ENCODE measurements at places on chromosomes 11 and 22.

GRCh38 chr11:13669544-13670488 lies 1.3 kb downstream of the FAR1 start:
- ATAC-seq: no peak

DNA sequence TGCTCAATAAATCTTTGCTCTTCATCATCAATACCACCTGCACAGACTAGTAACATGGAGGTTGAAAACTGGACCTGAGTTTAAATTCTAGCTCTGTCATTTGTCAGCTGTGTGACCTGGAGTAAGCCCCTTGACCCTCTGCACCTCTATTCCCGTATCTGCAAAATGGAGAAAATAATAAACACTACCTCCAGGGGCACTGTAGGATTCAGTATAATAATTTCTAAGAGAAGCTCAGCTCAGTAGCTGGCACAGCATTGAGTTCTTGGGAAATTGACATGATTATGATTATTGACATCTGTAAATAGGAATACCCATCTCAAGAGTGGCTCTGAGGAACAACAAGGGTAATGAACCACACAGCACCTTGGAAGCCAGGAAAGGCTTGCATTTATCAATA lies 78.4 kb downstream of the MN1 start:
- ATAC-seq: no peak

DNA sequence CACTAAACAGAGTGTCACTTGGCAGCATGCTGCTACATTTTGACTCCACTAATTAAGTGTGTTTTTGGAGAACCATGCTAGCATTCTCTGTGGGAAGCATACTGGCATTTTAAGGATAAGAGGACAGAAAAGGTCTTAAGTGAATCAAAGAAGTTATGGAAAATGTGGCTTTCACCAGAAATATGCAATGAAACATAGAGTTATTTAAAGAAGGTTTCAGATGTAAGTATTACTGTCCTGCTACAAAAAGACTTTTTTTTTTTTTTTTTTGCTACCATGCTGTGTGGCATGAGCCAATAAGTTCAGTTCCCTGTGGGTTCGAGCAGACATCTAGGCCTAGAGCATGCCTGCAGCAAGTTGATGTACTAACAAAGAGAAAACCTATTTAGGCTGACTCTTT lies 187.6 kb downstream of the MSANTD4 start:
- no peak for ATAC-seq

DNA sequence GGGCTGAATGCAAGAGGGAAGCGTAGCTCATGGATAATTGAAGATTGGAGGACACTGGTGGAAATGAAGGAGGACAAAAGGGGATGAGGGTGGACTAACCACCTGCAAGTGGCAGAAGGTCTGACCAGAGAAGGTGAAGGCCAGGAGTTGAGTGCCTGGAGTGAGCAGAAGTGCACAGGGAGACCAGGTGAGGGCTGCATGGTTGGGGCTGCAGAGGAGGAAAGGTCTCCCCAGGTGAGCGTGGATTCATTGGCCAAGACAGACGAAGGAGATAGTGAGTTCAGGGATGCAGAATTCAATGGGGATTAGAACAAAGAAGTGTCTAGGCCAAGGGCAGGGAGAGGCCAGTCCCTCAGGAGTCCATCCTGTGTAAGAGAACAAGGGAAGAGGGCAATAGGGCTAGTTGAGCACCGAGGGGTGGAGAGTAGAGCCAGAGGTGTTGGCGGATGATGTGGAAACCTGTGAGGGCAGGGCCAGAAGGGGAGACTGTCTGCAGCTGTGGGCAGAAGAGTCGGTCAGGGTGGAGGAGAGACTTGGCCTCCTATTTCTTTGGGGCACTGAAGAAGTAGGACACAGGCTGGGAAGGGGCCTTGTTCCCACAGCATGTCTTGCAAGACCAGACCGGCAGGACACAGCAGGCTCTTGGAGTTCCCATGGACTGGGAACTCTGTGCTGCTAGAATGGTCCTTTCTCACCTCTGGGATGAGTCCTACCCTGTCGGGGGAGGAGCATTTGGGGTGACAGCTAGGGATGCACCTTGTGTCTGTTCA lies 6.7 kb downstream of the TRIM29 start:
- no peak for ATAC-seq

GRCh38 chr22:20636075-20636812 lies 128.8 kb downstream of the MED15 start:
- ATAC-seq: no peak

DNA sequence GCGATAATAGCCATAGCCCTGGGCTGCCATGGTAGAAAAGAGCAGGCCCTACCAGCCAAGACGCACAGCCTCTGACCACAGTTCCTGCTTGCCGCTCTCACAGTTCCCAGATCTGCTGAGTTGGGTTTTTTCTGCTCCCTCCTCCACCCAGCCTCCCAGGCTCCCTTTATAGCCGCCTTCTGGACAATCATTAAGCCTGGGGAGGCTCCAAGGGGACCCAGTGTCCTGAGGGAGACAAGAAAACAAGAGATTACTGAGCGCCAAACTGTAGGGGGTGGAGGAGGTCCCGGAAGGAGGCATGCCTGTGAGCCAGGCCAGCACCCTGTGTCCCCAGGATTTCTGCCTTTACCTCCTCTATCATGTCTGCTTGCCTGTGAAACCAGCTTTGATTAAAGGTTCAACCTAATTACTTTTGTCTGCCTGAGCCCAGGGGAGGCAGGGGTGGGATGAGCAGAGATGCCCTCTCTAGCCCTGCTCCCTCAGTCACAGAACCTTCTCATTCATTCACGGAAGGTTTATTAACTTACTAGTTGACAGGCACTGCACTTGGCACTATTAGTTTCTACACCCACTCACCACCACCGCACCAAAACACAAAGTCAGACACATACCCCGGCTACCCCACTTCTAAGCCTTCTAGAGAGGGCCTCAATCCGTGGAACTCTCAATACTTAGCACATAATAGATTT lies 1.2 kb downstream of the SLC37A4 start:
- ATAC-seq: no peak

GRCh38 chr11:66922551-66922950 lies 35.6 kb downstream of the PC start:
- no peak for ATAC-seq

GRCh38 chr22:42680648-42681047 lies 31.5 kb upstream of the CYB5R3 start:
- ATAC-seq: peak; percentile 68

GRCh38 chr11:40314327-40314726 lies 1145.1 kb downstream of the LRRC4C start:
- no peak for ATAC-seq

DNA sequence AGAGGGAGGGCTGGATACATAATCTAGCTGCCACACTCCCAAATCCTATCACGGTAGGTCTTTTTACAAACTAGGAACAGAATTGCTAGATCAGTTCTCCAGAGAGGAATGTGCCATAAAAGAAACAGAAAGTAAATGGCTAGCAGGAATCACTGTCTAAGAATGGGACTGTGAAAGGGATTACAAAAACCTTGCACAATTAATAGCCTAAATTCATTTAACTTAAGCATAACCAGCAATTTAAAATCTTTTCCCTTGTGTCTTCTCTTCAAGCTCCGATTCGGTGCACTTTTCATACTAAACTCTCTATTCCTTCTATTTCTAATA lies 35.2 kb downstream of the APOL5 start:
- no peak for ATAC-seq

DNA sequence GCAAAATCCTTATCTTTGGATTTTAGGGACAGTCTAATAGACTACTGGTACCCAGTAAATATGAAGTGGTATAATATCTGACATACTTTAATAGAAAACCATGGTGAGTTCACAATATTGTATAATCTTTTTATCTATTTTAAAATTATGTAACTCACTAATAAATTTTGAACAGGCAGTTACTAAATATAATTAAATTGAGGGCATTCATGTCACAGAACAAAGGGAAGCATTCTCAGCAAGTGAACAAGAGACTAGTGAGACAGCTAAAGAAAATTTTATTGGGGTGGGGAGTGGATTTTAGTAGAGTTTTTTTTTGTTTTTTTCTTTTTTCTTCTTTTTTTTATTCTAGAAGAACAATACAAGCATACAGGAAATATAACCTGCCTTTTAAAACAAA lies 55.0 kb downstream of the DNAJC24 start:
- no peak for ATAC-seq

DNA sequence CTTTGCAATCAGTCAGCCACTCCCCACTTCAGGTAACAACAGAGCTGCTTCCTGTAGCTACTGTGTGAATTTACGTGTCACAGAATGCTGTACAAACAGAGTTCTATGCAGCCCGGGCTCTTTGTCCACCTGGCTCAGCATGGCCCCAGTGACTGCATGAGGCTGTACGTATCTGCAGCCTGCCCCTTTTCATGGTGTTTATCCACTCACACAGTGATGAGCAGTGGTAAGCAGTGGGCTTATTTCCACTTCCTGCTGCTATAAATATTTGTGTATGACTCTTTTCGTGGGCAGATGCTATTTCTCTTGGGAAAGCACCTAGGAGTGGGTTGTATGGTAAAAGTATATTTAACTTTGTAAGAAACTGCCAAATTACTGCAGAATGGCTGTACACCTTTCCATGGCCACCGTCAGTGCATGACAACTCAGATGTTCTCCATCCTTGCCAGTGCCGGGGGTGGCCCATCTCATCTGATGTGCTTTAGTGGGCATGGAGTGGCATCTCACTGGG lies 43.3 kb downstream of the MYEOV start:
- no peak for ATAC-seq

- ATAC-seq: no peak
Observed at GRCh38 chr11:123905826-123906225, 3.9 kb downstream of the OR8D4 start.

GRCh38 chr11:99432677-99433076 lies 411.9 kb downstream of the CNTN5 start:
- ATAC-seq: no peak

GRCh38 chr11:117229411-117229810 lies 2.5 kb downstream of the PCSK7 start:
- ATAC-seq: no peak

GRCh38 chr11:69297787-69298266 lies 3.9 kb downstream of the MYEOV start:
- ATAC-seq: peak; percentile 2

DNA sequence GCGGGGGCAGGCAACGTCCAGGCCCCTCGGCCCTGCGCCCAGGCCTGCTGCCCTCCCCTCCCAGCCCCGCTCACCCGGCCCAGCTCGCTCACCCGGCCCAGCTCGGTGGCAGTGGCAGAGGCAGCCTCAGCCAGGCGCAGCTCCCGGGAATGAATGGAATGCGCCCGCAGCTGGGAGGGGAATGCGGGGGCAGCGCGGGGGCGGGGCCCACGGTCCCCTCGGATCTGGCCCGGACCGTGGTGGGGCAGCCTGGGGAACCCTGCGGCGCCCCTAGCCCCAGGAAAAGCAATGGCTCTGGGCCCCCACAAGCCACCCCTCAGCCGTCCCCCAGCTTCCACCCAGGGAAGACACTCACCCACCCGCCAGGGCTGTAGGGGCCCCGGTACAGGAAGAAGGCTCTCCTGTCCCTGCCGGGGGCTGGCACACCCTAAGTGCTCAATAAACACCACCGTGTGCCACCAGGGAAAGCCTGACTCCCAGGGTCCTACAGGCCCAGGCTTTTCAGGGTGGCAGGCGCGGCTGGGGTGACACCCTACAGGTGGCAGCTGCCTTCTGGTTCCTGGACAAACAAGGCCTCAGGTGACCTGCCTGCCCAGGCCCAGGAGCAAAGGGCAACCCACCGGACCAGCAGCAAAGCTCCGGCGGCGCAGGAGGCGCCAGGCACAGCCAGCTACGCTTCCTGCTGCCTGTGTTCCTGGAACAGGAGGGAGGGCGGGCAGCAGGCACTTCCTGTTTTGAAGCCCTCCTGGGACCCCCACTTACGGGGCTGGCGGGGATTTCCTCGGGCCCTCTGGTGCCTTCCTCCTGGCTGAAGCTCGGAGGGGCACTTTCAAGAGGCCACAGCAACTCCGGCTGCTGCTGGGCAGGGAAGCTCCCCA lies 13.8 kb downstream of the PLXNB2 start:
- ATAC-seq: peak; percentile 90

GRCh38 chr11:9274499-9275258 lies 9.5 kb upstream of the DENND5A start:
- ATAC-seq: no peak

DNA sequence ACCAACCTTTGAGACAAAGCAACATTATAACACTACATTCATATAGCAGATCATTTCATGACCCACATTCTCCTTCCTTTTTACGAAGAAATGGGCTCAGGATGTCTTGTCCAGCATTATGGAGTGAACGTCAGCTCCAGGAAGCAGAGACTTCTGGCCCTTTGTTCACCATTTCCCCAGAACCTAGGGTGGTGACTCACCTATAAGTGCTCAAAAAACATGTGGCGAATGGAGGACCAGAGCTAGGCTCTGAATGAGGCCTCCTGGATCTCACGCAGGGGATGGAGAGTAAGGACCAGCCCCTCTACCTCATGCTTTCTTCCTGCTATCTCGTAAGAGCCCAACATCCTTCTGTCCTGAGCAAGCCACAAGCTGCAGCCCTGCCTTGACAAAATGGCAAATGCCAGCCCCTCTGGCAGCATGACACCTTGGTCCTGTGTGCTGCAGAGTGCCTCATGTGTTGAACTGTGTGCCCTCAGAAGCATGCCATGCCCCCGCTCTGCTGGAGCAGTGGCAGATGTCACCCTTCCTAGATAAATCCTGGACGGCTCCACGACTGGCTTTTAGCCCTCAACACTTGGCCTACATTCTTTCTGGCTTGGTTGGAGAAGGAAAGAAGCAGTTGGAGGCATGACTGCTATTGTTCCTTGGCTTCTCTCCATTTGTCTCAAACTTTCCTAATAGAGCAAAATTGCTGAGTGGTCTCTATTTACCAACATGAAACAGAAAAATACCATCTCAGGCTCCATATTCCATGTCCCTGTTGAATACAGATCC lies 6.5 kb upstream of the ST3GAL4 start:
- peak; percentile 59 for ATAC-seq

DNA sequence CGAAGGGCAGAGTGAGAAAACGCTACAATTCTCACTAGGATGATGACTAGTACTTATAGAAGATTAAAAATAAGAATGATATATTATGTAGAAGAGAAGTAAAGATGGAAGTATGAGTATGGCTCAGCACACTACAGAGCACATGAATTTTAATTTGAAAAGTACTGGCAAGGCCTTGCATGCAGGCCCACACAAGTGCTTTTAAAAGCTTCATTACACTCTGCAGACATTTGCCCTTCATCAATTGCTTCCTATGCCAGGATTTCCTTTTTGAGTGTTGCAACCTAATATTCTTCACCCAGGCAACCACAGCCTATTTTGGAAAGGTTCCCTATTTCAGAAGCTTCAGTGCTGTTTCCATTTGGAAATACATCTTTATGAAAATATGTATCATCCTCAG lies 81.1 kb downstream of the LARGE2 start:
- no peak for ATAC-seq

- no peak for ATAC-seq
Observed at GRCh38 chr11:7527029-7527428, 13.2 kb downstream of the PPFIBP2 start.

- peak; percentile 48 for ATAC-seq
Observed at GRCh38 chr11:96113193-96113681, 189.3 kb upstream of the MTMR2 start.

DNA sequence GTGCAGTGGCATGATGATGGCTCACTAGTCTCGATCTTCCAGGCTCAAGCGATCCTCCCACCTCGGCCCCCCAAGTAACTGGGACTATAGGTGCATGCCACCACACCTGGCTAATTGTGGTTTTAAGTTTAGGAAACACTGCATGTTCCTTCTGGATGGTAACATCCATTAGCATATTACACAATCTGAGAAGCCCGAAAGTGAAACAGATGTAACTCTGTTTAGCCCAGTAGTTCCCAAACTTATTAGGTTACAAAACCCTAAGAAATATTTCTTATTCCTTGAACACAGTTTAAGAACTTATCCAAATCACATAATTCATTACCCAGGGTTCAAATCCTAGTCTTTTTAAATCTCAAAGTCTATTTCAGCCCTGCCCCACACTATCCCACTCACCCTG lies 28.3 kb downstream of the POLDIP3 start:
- no peak for ATAC-seq

- ATAC-seq: no peak
Observed at GRCh38 chr11:78081583-78081982, 1.9 kb upstream of the NDUFC2 start.

Data from gastroesophageal sphincter (tissue), 4 donors.